ENCODE measurements at places on chromosomes 1 and 21. TPM values are rescaled to one million over a fixed set of nuclear protein-coding genes. Genes with fewer than 3 reads are reported as not detected.

DNA sequence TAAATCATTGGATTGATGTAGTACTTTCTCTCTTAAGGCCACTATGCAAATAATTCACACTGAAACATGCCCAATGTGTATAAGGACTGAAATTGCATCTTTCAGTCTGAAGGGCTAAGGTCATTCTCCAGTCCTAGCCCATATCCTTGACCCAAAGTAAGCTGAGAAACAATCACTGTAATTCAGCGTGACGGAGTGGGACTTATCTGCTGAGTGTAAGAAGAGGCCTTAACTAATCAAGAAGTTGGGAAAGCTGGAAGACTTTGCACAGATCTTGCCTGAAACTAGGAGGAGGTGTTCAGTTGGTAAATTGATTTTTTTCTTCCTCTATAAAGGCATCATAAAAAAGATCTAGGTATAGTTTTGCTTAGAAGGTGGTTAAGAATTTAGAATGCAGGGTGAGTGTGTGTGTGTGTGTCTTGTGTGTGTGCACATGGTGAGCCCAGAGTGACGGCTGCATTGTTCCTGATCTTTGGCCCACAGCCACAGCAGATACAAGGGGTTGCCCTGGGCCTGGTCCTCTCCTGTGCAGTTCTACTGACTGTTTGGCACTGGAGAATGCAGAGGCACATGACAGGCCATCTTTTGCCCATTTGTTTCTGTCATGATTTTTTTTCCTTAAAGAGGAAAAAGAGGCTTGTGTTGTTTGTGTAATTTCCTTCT, 13.3 kb upstream of the PPP2R5A start:
- H3K27ac ChIP-seq: no peak overlapping the region
- no peaks in the 10 kb centered on the region for H3K36me3 ChIP-seq
- H3K4me1 ChIP-seq: no peaks in the 10 kb centered on the region
- H3K4me3 ChIP-seq: no peak overlapping the region
- H3K27me3 ChIP-seq: no peaks in the 10 kb centered on the region

GRCh38 chr1:165355139-165355976, 1.2 kb downstream of the LMX1A start:
- H3K36me3 ChIP-seq: no peaks in the 10 kb centered on the region
- no peak overlapping the region for H3K4me3 ChIP-seq
- no peak for DNase-seq

GRCh38 chr21:38796424-38796823, 9.3 kb upstream of the ETS2 start:
- no peak overlapping the region for H3K4me3 ChIP-seq
- no peaks in the 10 kb centered on the region for H3K36me3 ChIP-seq
- no peak overlapping the region for H3K27ac ChIP-seq
- DNase-seq: peak; percentile 78

WDR64 gene
- total RNA-seq: not detected

GBP2 gene
- total RNA-seq: 2.2 TPM

Data from MCF 10A (cell line).